ENCODE measurements at places on chromosomes 12 and 14.

DNA sequence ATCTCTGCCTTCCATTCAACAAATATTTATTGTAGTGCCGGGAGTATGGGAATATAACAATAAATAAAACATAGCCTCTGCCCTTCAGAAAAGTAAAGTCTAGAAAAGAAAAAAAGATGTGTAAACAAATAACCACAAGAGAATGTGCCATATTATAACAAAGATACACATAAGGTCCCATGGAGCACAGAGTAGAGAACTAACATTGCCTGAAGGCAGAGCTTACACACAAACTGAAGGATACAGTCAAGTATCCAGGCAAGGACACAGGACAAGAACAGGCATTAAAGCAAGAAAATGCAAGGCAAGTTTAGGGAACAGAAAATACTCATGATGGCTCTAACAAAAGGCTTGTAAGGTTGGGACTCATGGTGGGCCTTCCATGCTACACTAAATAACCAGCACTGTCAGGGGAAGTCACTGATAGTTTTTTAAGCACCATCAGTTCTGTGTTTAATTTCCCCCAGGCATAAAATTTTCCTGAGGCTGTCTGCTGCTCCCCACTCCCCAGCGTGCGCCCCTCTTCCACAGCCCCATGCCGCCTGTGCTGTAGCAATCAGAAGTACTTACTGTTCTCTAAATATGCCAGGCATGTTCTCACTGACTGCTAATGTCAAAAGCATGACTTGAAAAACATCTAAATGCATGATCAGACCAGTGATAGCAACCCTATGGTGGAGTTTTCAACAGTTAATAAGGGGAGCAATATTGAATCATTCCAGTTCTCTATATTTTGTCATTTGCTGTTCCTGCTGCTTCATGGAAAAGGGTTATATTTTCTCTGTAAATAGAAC is 77.8 kb downstream of the ANKS1B start:
- DNase-seq = no peak

GRCh38 chr14:64573109-64573508 is 23.3 kb downstream of the PPP1R36 start:
- DNase-seq = no peak

GRCh38 chr12:131005161-131006035 is 51.7 kb downstream of the ADGRD1 start:
- no peak for DNase-seq

DNA sequence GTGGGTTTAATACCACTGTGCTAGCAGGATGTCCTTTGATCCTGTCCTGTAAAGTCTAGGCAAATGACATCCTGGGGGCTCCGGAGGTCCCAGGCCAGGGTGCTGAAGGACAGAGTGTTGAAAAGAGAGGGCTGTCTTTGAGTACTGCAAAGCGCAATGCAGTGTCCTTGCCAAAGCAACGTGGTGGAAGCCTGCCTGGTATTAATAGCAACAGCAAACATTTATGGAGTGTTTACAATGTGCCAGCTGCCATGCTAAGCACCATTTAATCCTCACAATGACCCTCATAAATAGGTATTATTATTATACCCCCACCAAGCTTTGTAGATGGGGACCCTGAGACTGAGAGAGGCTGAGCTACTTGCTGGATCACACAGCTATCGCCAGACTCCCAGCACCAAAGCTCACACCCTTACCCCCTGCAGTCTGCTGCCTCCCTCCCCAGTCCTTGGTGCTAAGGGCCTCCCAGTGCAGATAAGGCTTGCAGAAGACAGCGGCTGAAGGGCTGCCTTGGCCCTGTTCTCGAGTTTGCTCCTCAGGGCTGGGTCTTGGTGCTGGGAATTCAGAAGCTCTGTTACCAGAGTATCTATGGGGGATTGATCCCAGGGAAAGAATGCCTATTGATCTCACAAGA is 427.7 kb downstream of the FUT8 start:
- DNase-seq = no peak

DNA sequence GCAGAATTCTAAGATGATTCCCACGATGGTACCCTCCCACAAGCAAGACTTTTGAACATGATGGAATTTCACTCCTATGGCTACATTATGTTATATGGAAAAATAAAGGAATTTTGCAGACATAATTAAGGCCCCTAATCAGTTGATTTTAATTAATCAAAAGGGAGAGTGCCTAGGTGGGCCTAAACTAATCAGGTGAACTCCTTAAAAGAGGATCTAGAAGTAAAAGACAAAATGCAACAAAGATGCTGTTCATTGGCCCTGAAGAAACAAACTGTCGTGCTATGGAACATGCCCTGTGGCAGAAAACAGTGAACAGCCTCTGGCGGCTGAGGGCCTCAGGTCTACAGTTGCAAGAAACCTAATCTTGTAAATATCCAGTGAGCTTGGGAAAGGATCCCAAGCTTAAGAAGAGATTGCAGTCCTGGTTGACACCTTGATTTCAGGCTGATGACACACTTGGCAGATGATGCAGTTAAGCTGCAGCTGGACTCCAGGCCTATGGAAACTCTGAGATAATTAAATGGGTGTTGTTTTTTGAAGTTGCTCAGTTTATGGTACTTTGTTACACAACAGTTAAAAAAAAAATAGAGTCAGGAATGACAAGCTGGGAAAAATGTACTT is 13.8 kb downstream of the TMCC3 start:
- no peak for DNase-seq

- DNase-seq = no peak
Observed at GRCh38 chr14:33505963-33506329, 444.9 kb downstream of the EGLN3 start.

GRCh38 chr14:89418452-89418851 is 1.4 kb upstream of the FOXN3 start:
- DNase-seq = no peak

GRCh38 chr14:99138999-99139865 is 132.8 kb downstream of the BCL11B start:
- no peak for DNase-seq

DNA sequence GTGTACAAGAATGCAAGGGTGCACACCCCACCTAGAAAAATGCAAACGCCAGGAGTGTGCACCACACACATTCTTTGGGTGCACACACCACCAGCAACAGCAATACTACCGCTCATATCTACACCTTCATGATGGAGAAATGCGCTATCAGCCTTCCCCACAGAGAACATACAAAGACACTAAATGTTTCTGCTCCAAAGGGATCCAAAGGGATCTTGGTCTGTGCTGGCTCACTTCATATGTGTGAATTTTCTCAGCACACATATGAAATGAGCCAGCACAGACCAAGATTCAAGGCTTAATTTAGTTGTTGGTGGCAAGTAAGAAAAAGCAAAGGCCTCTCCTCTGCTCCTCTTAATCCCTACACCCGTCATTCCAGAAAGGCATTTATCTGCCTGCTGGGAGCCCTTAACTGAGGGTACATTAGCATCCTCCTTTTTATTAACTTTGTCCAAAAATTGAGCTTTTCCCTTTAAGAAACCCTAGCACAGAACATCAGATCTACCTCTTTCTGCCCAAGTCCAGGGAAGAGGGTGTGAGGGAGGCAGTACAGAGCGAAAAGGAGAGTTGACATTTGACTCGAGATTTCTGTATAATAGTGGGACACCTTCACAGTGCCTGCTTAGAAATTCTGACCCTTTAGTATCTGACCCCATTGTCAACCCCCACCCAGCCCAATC is 8.3 kb downstream of the BMP4 start:
- no peak for DNase-seq

- no peak for DNase-seq
Observed at GRCh38 chr14:102352213-102352612, 10.5 kb downstream of the CINP start.

- DNase-seq = peak; percentile 49
Observed at GRCh38 chr14:85583380-85583779, 53.4 kb downstream of the FLRT2 start.

GRCh38 chr14:104708606-104709268 is 15.3 kb upstream of the ADSS1 start:
- DNase-seq = no peak

DNA sequence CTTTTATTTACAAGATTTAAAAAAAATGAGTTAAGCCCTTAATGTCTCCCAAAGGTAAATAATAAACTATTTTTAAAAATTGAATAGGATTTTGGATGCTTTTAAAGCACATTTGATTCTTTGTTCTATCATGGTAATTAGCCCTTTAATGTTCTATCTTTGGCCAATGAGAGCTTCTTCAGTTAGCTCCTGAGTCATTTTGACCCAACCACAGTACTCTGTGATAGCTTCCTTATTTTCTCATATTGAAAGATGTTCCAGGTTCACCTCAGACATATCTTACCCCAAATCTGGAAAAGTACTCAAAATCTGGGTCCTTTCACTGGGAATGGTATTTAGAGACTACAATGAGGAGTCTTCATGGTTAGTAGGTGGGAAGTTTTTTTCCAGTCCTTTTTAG is 98.0 kb downstream of the MYRFL start:
- DNase-seq = no peak

GRCh38 chr14:54038724-54039123 is 82.1 kb upstream of the BMP4 start:
- DNase-seq = no peak

DNA sequence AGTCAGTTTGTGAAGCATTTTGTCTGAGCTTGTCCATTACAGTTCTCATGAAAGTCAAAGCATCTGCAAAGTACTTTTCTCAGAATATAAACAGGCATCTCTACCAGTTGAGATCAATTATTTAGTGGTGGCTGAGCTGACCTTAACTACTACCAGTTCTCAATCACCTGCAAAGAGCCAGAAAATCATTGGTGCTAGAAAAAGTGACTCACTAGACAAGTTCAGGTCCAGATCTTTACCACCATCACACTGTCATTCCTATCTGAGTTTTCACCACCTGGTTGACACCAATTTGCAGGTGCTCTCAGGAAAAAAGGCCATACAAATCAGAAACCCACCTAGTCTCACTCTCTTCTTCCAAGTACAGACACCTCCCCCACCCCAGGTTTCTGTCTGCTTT is 33.3 kb downstream of the ITPR2 start:
- no peak for DNase-seq

- no peak for DNase-seq
Observed at GRCh38 chr12:64893961-64894360, 69.5 kb downstream of the TBC1D30 start.

DNA sequence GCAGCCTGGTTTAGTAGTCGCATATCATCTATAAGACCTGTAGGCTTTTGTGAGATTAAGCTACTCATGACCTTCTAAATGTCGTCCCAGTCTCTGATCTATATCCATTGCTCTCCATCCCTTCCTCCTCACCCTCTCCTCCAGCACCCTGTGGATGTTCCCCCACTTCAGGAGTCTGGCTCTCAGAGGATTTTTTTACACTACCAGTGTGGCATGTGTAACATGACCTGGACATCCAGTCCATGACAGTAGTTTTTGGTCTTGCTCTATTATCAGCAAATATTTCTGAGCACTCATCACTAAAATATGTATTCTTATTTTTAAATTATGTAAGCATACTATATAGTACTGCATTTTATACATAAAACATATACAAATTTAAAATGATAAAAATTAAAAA is 142.1 kb downstream of the DYRK2 start:
- DNase-seq = no peak

GRCh38 chr12:53179687-53180219 is 769 bp upstream of the ZNF740 start:
- no peak for DNase-seq

DNA sequence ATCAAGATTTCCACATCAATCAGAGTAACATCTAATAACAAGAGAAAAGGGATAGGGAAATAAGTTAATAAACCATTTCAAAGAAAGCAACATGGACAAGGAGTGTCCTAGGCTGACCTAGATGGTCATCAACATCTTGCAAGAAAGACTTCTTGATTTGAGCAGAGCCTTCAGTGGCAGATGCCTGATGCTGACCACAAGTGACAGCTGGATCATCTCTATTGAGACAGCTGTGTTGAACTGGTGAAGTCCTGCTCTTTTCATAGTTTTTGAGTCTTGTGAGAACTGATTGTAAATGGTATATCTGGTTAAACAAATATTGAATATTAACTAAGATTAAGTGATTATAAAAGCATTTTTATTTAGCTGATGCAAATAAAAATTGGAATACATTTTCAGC is 1083.6 kb upstream of the LRFN5 start:
- no peak for DNase-seq

DNA sequence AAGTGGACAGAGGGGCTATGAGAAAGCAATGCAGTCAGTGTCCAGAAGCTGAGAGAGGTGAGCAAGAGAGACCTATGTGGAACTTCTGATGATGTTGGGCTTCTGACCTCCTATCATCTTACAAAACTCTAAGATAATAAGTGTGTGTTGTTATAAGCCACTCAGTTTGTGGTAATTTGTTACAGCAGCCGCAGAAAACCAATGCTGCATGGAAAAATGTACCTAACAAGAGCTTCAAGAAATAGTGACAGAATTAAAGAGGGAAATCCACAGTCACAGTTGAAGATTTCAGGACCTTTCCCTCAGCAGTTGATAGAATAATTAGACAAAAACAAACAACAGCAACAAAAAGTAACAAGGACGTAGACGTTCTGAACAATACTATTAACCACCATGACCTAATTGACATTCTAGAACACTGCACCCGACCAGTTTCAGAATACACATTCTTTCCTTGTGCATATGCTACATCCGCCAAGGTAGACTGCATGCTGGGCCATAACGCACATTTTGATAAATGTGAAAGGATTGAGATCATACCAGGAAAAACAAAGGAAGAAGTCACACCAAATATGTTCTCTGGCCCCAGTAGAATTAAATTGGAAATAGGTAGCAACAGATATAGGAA is 1.8 kb upstream of the EVL start:
- no peak for DNase-seq

DNA sequence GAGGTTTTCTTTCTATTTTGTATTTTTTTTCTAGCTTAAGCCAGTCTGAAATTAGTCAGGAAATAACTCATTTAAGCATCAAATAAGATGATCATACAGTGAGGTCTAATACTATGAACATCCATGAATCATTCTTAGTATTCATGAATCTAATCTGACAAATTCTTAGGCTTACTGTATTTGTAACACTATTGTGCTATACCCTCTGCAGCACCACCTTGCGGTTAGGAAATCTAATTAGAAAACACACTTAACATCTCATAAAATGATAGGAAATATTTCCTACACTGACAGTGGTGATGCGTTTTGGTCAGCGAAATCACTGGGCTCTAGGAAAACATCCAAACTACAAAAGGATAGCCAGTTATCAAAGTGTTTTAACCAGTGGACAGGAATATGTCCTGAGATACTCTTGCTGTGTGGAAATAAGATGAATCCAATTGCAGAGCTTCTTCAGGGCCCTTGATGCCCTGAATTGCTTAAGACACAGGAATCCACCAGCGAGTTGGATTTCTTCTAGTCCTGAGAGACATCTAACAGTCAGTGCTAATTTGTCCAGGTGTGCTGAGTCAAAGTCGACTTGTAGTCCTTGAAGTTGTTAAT is 109.3 kb upstream of the MYF6 start:
- DNase-seq = no peak

All from spinal cord (tissue), 10 donors.